Gastrocnemius medialis (tissue), 4 donors: ENCODE measurements at places on chromosomes 7 and 10.

DNA sequence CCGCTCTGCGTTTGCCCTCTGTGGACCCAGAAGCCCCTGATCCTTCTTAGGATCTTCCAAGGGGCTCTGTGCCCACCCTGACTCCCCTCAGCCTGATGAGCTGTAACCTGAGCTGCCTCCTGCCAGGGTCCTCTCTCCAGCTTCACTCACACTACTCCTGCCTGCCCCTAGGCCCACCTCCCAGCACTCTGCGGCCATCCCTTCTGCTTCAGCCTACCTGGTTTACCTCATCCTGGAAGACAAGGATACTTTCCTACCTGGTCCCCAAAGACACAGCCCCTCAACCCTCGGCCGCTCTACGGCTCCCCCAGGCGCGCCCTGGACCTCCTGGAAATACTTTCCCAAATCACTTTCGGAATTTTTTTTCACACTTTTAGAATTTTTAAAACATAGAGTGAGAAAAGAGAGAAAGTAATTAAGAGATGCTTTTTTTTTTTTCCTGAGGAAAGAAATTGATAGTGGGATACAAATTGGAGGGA, 6.4 kb upstream of the ZNF862 start:
- no peak for DNase-seq

- no peak for DNase-seq
Measured at GRCh38 chr7:106773228-106773627, 91.9 kb upstream of the PIK3CG start.

DNA sequence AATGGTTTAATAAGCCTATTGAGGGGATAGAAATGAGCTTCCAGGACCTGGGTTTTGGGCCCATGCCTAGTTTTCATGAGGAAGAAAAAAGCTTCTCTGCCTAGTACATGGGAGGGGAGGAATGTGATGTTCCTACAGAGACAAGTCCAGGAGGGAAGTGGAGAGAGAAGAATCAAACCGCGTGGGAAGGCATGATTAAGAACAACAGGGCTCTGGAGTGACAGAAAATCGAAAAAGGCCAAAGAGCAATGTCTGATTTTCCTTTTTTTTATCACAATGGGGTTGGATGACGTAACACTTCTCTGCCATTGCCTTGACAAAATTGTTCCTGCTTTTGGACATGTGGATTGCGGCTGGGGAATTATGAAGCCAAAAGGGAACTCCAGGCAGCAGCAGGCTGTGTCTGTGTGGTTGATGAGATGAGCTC, 258.6 kb downstream of the CXCL12 start:
- DNase-seq: peak; percentile 37

DNA sequence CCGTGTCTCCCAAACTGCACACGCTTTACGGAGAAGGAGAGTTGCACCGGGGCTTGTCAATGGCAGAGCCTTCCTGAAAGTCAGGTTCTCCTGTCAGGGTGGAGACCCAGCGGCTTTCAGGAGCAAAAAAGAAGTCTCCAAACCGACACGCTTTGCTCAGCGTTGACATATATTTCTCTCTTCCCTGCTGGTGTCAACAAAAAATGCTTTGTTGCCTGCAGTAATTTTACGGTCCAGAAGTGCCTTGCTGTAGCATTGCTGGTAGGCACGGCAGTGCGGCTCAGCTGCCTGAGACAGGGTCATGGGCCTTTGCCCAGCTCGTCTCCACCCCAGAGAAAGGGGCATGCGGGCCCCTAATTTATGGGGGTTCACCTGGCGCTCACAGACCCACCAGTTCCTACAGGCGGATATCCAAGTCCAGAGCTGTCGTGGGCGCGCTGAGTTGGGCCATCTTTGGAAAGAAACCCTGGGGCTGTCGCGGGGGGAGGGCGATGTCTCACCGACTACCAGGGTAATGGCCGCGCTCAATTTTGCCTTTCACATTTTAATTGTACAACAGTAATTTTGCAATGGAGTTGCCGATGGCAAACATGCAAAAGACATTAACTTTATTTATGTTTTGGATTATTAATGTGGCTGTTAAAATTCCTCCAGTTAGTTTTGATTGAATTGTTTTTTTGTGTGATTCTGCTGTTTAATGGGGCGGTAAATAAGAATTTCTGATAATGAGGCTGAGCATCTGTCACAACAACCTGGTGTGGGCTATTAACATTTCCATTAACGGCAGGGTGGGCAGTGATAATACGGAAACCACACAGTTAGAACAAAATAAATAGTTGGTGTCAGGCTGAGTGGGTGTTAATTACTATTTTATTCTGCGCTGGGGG, 478.2 kb upstream of the FOXK1 start:
- no peak for DNase-seq

GRCh38 chr7:98439484-98439883, 38.6 kb upstream of the BAIAP2L1 start:
- no peak for DNase-seq

DNA sequence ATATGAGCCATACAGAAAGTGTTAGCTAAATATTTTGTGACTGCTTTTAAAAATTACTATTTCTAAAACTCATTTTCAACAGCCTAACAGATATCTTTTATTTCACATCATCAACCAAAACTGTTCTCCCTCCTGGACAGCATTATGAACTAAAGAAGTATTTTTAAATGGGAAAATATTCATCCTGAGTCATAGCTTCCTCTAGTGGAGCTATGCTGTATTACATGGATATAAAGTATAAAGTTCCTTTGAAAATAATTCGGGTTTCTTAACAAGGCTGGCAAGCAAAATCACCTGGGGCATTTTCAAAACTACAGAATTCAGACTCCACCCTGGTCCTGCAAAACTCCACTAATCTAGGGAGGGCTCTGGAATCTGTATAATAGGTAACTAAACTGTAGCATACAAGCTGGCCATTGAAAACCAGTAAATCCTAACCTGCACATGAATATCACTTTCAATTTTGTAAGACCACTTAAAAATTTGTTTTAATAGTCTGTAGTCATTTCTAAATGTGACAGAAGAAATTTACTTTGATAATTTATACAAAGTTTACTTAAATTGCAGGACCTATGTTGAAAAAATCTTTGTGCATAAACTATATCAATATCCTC, 53.5 kb downstream of the SCIN start:
- DNase-seq: no peak

DNA sequence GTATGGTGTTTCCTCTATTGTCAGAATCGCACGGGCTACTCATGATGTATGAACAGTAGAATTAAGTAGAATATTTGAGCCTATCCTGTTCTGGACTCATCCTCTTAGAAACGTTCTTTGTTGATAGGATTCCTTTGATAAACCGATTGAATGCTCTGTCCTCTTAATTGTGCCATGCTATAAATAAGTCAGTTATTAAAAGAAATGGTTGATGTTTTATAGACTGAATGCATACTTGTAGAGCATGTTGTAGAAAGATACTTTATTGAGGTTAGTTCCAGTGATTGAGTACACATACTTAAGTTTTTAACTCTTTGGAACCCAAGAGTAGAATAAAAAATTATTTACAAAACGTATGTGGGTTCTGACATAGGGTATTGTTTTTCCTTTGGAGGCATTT, 54.9 kb upstream of the HBP1 start:
- no peak for DNase-seq

DNA sequence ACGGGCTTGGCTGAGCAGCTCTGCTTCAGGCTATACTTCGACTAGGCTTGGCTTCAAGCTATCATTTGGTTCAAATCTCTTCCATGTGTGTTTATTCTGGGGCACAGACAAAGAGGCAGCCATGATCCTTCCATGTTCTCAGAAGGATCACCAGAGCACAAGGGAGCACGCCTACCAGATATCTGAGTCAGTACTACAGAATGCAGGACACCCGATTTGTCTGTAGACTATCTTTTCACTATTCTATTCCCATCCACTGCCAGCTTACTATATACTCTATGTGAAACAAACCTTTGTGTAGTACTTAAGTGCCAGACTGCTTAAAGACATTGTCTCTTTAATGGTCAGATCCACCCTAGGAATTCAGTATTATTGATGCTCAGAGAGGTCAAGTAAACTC, 35.1 kb downstream of the CH25H start:
- no peak for DNase-seq

GRCh38 chr7:109246330-109247077, 676.8 kb downstream of the DNAJB9 start:
- DNase-seq: no peak
